ENCODE measurements at places on chromosomes 7 and 10. TPM values are rescaled to one million over a fixed set of nuclear protein-coding genes. Genes with fewer than 3 reads are reported as not detected.

DNA sequence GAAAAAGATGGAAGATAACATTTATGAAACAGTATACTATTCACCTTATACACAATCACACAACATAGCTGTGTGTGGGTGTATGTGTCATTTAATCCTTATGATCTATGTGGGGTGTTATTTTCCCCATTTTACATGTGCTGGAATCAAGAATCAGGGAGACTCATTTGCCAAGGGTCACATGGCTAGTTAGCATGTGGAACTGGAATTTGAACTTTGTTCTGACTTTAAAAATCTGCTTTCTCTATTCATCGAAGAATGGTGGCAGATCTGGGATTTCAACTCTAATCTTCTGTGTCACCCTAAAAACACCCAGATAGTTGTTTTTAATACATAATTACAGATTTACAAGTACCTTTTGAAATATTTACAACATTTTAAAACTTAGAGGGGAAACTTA, 65.2 kb downstream of the ADAM22 start:
- no peak for DNase-seq

GRCh38 chr7:1922071-1922869, 252.2 kb downstream of the ELFN1 start:
- no peak for DNase-seq

The NPTX2 gene
- not detected for total RNA-seq

The NEURL1 gene
- 0.30 TPM for total RNA-seq

The BHLHA15 gene
- total RNA-seq, result 0.92 TPM

The ASZ1 gene
- not detected for total RNA-seq

The DENND11 gene
- total RNA-seq, result 79.5 TPM

Data from B cell (primary cell).